ENCODE measurements at places on chromosomes 16 and 17. TPM values are rescaled to one million over a fixed set of nuclear protein-coding genes. Genes with fewer than 3 reads are reported as not detected.

CAVIN1 gene
- total RNA-seq, result 35.1 TPM

- H3K27ac ChIP-seq, result peak overlapping the region; percentile 80
- no peaks in the 10 kb centered on the region for H3K36me3 ChIP-seq
- DNase-seq, result no peak
- H3K4me3 ChIP-seq, result peak overlapping the region; percentile 36
- H3K27me3 ChIP-seq, result no peaks in the 10 kb centered on the region
Observed at GRCh38 chr16:28140788-28141618, 70.8 kb downstream of the XPO6 start.

GRCh38 chr16:78962457-78962929, 638.0 kb downstream of the MAF start:
- no peak overlapping the region for H3K4me3 ChIP-seq
- H3K27ac ChIP-seq, result no peak overlapping the region
- no peaks in the 10 kb centered on the region for H3K27me3 ChIP-seq
- no peak for DNase-seq

DNA sequence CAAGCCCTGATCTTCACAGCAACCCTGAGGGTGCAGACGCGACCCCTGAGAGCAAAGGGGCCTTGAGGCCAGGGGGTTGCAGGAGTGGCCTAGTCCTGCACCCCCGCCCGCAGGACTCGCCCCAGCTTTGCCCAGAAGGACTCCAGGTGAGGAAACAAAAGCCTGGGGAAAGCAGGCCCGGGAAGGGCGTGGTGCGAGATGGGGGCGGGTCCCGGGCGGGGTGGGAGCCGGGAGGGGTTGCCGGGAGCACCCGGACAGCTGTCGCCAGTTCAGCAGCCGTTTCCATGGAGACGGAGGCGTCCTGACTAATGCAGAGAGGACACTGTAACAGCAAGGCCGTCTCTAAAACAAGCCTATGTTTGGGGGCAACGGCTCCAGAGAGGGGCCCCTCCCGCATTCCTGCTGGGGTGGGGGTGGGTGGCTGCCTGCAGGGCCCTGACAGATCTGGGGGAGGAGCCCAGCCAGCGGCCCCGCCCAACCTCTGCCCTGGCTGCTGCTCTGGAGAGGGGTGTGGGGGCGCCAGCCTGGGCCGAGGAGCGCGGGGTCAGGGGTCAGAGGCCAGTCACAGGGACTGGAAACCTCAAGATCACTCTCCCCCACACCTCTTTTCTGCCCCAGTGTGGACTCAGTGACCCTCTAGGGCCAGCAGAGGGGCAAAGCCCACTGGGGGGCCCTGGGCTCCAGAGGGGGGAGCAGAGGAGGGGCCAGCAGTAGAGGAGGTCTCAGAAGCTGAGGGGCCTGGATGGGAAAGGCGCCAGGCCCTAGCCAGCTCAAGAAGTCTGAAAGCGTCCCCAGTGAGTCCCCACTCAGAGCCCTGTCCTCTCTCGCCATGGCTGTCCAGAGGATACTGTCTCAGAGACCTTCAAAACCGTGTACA, 3.1 kb upstream of the TPPP3 start:
- H3K36me3 ChIP-seq, result no peaks in the 10 kb centered on the region
- no peaks in the 10 kb centered on the region for H3K27me3 ChIP-seq
- H3K27ac ChIP-seq, result peak overlapping the region; percentile 68
- peaks cover 14% of the 10 kb centered on the region for H3K4me1 ChIP-seq
- peak; percentile 92 for DNase-seq

GRCh38 chr16:73206151-73206707, 158.3 kb upstream of the ZFHX3 start:
- no peaks in the 10 kb centered on the region for H3K36me3 ChIP-seq
- no peaks in the 10 kb centered on the region for H3K4me1 ChIP-seq
- no peaks in the 10 kb centered on the region for H3K27me3 ChIP-seq
- no peak for DNase-seq
- H3K4me3 ChIP-seq, result no peak overlapping the region
- H3K27ac ChIP-seq, result no peak overlapping the region

DNA sequence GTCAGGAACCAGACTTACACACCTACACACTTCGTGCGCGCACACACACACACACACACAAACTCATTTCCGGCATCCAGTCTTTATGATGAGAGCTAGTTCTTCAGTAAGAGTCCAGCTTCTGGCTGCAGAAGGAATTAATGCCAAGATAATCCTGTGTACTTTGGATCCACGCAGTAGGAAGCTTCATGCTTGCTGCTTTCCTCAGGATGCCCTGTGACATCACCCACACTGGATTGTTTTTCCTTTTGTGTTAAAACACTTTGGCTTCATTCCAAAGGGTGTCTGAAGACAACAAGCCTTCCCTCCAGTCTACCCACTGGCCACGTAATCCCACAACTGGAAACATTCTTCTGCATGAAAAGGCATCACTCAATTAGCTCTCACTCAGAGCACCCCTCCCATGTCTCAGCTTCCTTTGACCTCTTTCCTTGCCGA, 35.4 kb downstream of the KCNJ16 start:
- no peak overlapping the region for H3K4me3 ChIP-seq
- H3K27me3 ChIP-seq, result no peaks in the 10 kb centered on the region
- no peaks in the 10 kb centered on the region for H3K36me3 ChIP-seq
- peak; percentile 49 for DNase-seq
- no peaks in the 10 kb centered on the region for H3K4me1 ChIP-seq

GRCh38 chr16:72013888-72014581, 5.5 kb downstream of the DHODH start:
- H3K36me3 ChIP-seq, result no peaks in the 10 kb centered on the region
- no peak overlapping the region for H3K4me3 ChIP-seq
- H3K27me3 ChIP-seq, result no peaks in the 10 kb centered on the region
- DNase-seq, result no peak
- no peak overlapping the region for H3K27ac ChIP-seq

GRCh38 chr17:44992242-44992939, 24.3 kb upstream of the C1QL1 start:
- H3K27ac ChIP-seq, result no peak overlapping the region
- H3K36me3 ChIP-seq, result no peaks in the 10 kb centered on the region
- no peaks in the 10 kb centered on the region for H3K27me3 ChIP-seq
- H3K4me3 ChIP-seq, result no peak overlapping the region
- H3K4me1 ChIP-seq, result peaks cover 2% of the 10 kb centered on the region

DNA sequence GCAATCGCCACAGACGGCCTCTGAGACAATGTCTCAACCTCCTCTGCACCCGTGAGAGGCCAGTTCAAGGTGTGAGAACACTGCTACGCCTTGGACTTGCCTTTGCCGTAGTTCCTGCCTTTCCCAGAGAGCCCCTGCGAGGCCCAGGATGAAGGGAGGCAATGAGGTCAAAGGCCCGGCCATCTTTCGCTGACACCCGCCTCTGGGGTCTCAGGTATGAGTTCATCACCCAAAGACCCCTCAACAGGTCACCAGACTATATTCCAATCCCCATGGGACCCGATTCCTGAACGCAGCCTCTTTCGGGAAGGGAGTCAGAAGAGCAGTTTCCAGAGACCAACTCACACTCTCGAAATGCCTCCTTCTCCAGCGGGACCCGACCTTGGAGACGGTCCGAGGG, 573.5 kb downstream of the KCNJ18 start:
- no peaks in the 10 kb centered on the region for H3K4me1 ChIP-seq
- no peaks in the 10 kb centered on the region for H3K27me3 ChIP-seq
- no peak overlapping the region for H3K27ac ChIP-seq
- no peak overlapping the region for H3K4me3 ChIP-seq

DNA sequence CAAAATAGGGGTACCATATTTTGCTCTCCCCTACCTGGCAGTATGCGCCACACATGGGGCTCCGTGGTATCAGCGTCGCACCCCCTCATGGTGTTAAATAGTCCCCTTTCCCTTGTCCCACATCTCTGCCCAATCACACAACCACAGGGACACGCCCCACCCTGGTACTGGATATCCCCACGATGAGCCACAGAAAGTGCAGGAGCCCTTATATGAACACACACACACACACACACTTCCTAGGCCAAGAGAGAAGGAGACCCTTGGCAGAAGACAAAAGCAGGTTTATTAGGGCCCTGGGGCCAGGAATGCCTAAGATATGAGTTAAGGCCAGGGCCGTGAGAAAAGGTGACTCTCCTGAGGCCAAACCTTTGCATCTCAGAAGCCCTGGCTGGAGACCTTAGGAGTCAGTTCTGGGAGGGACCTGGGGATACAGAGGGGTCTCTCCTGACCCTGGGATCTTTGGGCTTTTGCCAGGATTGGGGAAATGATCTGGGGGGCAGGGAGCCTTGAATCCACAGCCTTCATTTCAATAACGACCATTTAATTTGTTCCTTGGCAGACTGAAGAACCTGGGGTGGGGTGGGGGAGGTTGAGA, 11.6 kb downstream of the COPZ2 start:
- peak overlapping the region; percentile 60 for H3K4me3 ChIP-seq
- peaks cover 13% of the 10 kb centered on the region for H3K4me1 ChIP-seq
- H3K27me3 ChIP-seq, result peaks cover 11% of the 10 kb centered on the region
- peak overlapping the region; percentile 45 for H3K27ac ChIP-seq
- no peak for DNase-seq

PTX4 gene
- not detected for total RNA-seq

- H3K4me1 ChIP-seq, result peaks cover 3% of the 10 kb centered on the region
- H3K27ac ChIP-seq, result no peak overlapping the region
- peak; percentile 76 for DNase-seq
Observed at GRCh38 chr17:50539762-50540559, 7.0 kb upstream of the SPATA20 start.

DNA sequence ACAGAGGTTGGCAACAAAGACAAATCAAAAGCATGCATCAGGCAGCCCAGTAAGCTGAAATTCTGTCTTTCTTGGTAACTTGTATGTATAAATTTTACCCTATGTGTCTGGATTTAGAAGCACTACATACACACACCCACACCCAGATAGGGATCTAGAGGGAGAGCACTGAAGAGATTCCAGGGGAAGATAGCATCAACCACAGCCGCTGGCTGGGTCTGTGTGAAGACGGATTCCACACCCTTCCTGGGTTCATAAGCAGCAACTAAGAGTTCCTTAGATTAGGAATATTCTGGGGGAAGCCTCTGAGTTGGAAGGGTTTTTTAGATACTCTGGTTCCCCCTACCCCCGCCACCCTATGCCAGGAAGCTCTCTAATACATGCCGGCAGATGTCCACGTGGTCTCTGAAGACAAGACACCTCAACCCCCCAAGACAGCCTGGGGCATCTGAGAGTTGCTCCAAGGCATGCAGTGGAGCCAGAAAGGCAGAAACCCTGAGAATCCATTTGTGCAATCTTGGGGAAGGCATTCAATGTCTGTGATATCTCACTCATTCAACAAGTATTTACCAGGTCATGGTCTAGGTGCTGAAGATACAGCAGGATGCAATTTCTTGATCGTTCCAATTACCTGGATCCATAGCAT, 86.4 kb downstream of the NOG start:
- H3K27me3 ChIP-seq, result peaks cover 5% of the 10 kb centered on the region
- H3K27ac ChIP-seq, result no peak overlapping the region
- no peaks in the 10 kb centered on the region for H3K36me3 ChIP-seq
- no peak for DNase-seq
- H3K4me3 ChIP-seq, result no peak overlapping the region

HS3ST4 gene
- total RNA-seq, result not detected

GRCh38 chr16:87692176-87692575, 73.6 kb downstream of the KLHDC4 start:
- no peaks in the 10 kb centered on the region for H3K27me3 ChIP-seq
- H3K36me3 ChIP-seq, result peaks cover 10% of the 10 kb centered on the region

ERN1 gene
- 29.7 TPM for total RNA-seq

DNA sequence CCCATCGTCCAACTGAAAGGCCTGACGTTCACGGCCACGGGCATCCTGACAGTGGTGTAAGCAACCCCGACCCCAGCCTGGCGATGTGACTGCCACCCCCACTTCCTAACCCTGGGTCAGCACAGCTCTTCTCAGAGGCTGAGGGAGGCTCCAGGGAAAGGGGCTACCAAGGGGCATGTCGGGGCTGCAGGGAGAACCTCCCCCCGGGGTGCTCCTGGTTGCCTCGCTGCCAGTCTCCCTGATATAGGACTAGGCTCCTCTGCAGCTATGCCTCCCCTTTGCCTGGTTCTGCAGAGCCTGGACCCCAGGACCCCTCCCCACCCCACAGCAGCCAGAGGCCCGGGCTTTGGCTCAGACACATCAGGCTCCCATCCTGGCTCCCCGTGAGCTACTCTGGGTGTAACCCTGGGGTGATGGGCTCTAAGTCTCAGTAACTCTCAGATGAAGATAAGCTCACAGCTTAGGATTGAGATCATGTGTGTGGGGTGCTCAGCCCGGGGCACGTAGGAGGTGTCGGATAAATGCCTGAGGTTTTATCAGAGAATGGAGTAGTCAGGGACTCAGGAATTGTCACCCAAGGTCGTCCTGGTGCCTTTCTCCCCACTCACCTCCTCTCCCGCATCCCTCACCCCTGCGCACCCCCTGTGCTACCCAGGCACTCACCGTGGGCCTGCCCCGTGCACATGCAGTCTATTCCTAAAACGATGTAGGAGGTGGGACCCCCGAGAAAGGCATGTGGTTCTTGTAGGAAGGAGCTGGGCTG, 10.6 kb downstream of the ITGAD start:
- no peak overlapping the region for H3K27ac ChIP-seq
- H3K4me1 ChIP-seq, result no peaks in the 10 kb centered on the region
- H3K27me3 ChIP-seq, result no peaks in the 10 kb centered on the region
- no peaks in the 10 kb centered on the region for H3K36me3 ChIP-seq

DNA sequence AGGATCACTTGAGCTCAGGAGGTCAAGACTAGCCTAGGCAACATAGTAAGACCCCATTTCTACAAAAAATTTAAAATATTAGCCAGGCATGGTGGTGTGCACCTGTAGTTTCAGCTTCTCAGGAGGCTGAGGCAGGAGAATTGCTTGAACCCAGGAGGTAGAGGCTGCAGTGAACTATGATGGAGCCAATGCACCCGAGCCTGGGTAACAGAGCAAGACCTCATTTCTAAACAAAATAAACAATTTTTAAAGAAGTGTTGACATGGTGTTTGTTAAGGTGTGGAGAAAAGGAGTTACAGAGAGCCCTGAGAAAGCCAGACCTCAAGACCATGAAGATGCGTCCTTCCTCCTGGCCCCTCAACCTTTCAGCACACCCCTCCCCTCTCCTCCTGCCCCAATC, 37.6 kb upstream of the C1QL1 start:
- H3K36me3 ChIP-seq, result no peaks in the 10 kb centered on the region
- no peaks in the 10 kb centered on the region for H3K27me3 ChIP-seq
- H3K27ac ChIP-seq, result no peak overlapping the region
- DNase-seq, result no peak
- no peaks in the 10 kb centered on the region for H3K4me1 ChIP-seq

DNA sequence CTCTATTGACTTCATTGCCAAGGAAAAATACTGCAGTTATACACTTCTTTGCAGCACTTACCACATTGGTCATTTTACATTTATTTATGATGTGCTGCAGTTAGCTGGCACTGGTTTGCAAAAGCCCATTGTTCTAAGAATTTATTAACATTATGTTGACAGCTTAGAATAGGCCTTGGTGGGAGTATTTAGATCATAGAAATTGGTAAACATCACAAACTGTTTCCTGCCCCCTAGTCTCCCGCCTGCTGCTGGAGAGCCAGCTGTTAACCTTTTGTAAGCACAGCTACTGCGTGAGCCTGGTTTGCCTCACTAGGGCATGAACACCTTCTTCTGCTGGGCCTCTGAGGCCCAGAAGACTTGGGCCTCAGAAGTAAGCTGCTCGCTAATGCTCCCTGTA, 651.4 kb upstream of the GOT2 start:
- no peaks in the 10 kb centered on the region for H3K27me3 ChIP-seq
- H3K27ac ChIP-seq, result no peak overlapping the region
- no peak for DNase-seq
- H3K4me3 ChIP-seq, result no peak overlapping the region
- H3K36me3 ChIP-seq, result no peaks in the 10 kb centered on the region

Data from Peyer's patch (tissue), 4 donors.